ENCODE measurements at places on chromosomes 13 and 19.

- DNase-seq: no peak
Observed at GRCh38 chr13:96252903-96253302, 163.0 kb downstream of the HS6ST3 start.

GRCh38 chr13:86402500-86402899 lies 603.3 kb upstream of the SLITRK6 start:
- no peak for DNase-seq

DNA sequence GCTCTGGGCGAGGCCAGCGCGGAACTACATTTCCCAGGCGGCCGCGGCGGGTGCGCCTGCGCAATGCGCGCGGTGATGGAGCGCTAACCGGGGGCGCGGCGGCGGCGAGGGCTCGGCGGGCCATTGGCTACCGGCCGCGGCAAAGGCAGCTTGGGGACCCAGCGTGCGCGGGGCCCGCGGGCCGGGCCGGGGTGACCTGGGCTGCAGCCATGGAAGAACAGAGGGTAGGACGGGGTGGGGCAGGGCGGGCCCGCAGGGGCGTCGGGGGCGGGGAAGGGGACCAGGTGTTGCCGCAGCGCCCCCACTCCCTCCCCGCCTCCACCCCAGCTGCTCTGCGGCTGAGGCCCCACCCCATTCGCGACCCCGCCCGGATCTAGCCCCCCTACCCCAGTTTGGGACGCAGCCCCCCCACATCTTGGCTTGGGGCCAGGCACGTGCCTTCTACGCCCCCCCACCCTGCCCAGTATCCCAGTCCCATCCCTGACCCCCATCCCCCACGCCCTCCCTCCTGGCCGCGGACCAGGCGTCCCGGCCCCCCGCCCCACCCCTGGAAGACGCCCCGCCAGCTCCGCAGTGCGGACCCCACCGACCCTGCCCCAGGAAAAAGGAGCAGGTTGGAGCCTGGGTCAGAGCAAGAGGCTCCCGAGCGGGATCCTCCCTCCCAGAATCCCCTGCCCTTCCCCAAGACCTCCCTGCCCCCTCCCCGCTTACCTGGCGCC lies at the start of gene FSD1:
Gene FSD1 (plus strand): TSS at position 61 of the 719 bp plus-strand sequence. CDS start 149 bp downstream, at position 210.
- no peak for DNase-seq

DNA sequence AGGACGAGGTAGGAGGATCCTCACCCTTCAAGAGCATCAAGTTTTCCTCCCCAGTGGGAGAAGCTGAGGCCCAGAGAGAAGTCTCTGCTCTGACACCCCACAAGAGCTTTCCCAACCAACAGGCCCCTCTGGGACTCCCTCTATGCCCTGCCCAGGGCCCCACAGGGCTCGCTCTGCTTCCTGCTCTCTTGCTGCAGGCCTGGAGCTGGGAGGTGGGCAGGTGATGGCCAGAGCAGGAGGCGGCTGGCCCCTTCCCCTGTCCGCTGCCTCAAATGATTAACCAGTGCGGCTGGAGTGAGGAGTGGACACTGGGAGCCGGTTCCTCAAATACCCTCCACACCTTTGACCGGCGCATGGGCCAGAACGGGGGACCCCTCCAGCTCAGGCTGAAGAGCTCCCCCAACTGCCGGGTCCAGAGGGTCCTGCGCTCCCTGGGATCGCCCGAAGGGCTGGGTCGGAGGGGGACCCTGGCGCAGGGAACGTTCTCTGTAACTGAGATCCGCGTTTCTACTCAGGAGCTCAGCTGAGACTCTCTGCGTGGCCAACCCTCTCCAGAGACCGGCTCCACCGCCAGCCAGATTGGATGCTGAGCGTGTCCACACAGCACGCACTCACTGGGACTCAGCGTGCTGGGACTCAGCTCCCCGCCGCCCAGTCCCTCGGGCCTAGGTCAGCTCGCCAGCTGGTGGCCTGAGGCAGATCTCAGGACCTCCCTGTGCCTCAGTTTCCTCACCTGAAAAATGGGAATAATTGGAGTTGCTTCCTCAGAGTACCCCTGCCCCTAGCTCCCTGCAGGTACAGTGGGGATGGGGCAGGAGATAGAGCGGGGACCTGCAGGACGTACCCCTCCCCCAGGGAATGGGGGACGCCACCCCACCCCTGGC lies 6.7 kb upstream of the ONECUT3 start:
- DNase-seq: no peak

GRCh38 chr19:38211151-38211591 lies 12.9 kb downstream of the DPF1 start:
- DNase-seq: no peak

DNA sequence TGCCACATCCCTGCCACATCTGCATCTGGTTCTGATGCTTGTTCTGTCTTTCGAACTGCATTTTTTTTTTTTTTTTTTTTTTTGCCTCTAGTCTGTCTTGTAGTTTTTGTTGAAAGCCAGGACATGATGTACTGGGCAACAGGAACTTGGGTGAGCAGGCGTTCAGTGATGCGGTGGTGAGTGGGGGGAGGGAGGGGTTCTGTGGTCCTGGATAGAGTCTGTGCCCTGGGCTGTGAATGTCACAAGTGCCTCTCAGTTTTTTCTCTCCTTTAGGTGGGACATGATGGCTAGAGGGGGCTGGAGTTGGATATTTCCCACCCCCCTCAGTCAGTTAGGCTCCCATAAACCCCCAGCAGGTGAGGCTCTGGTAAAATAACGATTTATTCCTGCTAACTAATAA lies 3.5 kb downstream of the CEACAM4 start:
- no peak for DNase-seq

DNA sequence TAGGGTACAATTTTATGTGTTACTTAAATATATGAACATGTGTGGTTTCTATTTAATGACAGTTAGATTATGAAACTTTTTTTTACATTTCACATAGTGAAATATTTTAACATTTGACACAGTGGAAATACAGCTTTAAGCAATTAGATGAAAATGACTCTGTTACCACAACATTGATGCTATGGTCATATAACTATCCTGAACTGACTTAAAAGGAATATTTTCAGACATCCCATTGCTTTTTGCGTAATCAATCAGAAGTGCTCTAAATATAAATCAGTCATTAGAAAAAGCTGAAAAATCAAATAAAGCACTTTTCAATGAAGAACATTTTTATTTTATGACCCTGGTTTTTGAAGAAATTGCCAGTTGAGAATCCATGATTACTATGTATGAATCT lies 80.3 kb downstream of the UFM1 start:
- no peak for DNase-seq

DNA sequence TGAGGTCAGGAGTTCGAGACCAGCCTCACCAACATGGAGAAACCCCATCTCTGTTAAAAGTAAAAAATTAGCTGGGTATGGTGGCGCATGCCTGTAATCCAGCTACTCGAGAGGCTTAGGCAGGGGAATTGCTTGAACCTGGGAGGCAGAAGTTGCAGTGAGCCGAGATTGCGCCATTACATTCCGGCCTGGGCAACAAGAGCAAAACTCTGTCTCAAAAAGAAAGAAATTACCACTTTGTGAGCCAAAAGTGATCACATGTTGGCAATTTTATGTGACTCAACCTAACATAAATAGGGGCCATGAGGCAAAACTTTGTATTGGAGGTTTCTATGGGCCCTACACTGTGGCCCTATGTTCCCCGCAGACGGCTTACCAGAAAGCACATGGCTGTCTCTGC lies 72.2 kb downstream of the MAP4K1 start:
- no peak for DNase-seq

DNA sequence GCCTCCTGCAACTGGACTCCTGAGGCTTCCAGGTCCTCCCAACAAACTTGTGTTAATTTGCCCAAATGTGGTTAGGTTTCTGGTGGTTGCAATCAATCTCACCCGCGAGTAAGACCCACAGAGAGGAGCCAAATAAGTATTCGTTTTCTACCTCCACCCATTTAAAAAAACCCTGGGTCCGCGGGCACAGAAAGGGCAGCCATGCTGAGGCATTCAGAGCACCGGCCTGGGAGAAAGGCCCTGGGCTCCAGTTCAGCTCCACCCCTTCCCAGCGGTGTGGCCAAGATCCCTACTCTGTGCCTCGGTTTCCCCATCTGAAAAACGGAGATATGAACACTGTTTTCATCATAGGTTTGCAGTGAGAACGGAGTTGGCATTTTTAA lies 56.9 kb downstream of the PEPD start:
- no peak for DNase-seq

DNA sequence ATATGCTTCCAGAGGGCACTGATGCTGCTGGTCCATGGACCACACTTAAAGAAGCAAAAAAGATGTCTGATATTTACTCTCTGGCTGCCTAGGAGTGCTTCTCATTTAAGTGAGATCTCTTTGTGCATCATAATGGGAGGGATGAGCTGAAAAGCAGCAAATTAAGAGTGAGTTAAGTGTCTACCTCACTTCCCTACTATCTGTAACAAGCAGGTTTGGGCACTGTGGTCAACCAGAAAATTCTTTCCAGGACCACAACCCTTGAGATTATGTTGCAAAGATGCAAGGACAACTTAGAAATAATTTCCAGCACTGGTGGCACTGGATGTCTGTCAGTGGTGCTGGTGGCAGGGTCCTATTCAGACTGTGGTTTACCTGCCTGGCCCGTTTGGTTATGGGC lies 52.1 kb upstream of the USPL1 start:
- no peak for DNase-seq

- no peak for DNase-seq
Observed at GRCh38 chr13:51659276-51660127, 75.2 kb downstream of the WDFY2 start.

- DNase-seq: no peak
Observed at GRCh38 chr13:91482427-91482826, 84.0 kb downstream of the GPC5 start.

- no peak for DNase-seq
Observed at GRCh38 chr19:14433554-14434501, 722 bp downstream of the PKN1 start.

Measured in MG63 (cell line).